ENCODE measurements at places on chromosomes 12 and 14.
A peak's percentile ranks its signal among the peaks of the same experiment; 100 is the strongest.

DNA sequence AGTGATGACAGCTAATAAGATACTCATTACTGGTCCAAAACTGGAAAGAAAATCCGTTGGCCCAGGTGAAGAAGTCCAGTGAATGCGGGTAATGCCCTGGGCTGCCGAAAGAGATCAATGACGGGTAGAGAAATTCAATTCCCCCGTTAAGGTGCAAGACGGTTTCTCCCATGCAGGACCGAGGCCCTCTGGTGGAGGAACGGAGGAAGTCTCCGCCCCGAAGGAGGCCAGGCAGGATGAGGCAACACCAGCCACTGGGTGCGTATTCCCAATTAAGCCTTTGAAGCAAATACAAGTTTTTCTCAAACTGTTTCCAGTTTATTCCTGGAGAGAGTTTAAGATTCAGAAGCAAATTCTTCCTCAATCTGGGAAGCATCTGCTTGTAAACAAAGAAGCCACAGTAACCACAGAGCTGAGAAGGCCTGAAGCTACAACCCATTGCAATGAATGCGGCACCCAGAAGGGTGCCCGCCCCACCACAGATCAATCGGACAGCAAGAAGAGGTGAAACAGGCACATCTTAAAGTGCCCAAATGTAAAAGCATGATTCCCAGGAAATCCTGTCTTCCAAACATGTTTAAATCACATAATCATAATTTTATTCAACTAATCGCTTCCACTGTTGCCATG lies 118.5 kb downstream of the TTC7B start:
- peak; percentile 91 for DNase-seq

- DNase-seq, result no peak
These were observed 62.4 kb upstream of the ACSS3 start for GRCh38 chr12:81015510-81015909.

- peak; percentile 66 for DNase-seq
These were observed 119.4 kb downstream of the SAMD4A start for GRCh38 chr14:54686219-54686870.

DNA sequence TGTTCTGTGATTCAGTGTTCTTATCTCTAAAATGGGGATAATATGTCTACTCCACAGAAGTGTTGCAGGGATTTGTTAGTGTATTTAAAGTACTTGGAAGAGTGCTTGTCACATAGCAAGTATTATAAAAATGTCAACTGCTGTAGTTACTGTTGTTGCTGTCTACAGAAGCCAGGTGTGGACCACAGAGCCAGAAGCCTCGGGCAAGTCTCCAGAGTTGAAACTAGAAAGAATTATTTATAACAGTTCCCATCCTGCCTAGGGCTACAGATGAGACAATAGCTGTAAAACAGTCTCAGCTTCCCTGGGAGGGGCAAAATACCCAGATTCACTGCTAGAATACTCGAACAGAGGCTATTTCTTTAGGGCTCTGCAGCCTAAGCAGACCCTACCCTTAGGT lies 55.4 kb upstream of the FUT8 start:
- no peak for DNase-seq

DNA sequence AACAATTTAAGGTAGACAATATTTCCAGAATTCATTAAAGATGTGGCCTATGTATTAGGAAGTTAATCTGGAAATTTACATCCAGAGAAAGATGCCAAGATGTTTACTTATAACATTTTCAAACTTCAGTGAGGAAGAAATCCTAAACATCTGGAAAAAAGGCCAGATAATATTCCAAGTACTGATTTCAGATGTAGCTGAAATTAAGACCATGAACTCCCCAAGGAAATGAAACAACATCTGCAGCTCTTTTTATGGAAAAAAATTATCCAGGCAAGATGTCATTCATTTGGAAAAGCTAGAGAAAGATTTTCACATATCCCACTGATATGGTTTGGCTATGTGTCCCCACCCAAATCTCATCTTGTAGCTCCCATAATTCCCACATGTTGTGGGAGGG lies 35.0 kb downstream of the GNG2 start:
- DNase-seq, result no peak

DNA sequence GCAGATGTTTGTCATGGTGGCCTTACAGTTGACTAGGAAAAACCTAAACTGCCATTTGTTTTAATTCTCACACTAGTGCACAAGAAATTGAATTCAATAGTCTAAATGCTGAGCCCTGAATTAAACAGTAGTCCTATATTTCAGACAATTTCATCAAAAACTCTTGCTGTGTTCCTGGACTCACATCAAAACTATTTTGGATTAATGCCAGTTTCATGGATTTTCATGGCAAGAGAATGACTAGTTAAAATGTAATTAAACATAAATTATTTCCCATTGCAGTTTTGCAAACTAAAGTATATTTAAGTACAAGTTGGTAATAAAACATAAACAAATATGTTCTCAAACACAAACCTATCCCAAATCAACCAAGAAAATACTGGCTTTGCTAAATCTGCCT lies 468.0 kb upstream of the PRICKLE1 start:
- no peak for DNase-seq

DNA sequence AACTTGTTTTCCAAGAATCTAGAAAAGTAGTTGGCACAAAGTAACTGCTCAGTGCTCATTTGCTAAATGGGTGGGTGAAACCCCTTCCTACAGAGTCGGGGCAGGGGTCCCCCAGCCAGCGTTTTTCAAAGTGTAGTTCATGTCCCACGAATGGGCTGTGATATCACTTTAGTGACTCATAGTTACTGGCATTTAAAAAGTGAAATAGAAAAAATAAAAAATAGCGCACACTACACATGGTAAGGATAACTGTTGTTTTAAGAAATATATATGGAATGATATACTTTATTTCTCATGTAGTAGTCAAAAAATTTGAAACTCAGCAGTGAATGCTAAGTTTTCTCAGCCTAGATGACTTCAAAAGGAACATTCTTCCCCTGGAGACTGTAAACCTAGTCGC lies 250.4 kb downstream of the CHST11 start:
- no peak for DNase-seq

DNA sequence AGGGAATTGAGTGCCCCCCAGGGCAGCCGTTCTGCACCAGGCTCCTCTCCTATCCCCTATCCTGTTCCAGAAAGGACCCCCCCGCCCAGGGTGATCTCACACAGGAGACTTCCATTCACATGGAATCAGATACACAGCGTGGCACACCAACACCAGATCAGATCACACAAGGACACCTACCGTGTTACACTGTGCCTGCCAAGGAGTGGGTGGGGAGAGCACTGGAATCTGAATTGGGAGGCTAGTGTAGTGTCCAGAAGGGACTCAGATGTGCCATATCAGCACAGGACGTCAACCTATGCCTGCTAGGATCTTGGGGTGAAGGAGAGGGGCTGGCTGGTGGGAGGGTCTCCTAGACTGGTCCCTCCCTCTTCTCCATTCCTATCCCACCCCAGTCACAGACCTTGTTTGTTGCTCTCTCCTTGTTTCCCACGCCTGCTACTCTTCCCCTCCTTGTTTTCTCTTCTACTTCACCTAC lies 2.3 kb downstream of the PTMS start:
- no peak for DNase-seq

DNA sequence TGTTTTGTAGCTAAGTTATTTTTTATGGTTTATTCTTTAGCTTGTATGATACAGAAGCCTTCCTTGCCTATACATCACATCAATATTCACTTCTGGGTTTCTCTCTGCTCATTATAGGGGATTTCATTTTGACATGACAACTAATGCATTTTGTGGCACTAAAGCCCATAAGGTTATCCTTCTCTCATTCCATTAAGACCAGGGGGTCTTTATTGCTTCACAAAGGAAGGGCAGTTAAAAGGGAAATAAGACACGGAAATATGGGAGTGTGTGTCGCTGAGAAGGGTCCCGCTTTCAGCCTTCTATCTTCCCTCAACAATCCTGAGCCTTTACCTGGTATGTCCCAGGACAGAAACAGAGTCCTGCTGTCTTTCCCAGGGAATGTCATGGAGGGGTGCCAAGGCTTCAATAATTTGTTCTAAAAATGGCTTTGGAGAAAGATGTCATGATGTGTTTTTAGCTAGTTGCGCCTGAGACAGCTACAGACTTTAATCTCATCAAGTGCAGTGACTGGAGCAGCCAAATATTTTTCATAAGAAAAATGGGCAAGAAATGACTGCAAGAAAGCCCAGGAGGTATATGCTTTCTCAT lies 1145.4 kb upstream of the TMEM132C start:
- no peak for DNase-seq

GRCh38 chr12:73361156-73361863 lies 1089.1 kb downstream of the TRHDE start:
- DNase-seq, result no peak

DNA sequence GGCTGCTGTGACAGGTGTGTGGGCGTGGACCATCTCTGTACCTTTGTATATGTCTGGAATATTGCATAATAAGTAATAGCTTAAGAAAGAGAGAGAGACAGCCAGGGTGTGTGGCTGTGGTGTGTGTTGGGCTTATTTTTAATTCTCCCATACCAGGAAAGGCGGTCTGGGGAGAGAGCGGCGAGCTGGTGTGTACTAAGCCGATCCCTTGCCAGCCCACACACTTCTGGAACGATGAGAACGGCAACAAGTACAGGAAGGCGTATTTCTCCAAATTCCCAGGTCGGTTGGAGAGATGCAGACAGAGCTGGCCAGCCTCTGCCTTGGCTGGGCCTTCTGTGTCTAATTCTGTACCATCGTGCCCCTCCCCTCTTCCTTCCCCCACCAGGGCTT lies 63.9 kb downstream of the AACS start:
- no peak for DNase-seq

DNA sequence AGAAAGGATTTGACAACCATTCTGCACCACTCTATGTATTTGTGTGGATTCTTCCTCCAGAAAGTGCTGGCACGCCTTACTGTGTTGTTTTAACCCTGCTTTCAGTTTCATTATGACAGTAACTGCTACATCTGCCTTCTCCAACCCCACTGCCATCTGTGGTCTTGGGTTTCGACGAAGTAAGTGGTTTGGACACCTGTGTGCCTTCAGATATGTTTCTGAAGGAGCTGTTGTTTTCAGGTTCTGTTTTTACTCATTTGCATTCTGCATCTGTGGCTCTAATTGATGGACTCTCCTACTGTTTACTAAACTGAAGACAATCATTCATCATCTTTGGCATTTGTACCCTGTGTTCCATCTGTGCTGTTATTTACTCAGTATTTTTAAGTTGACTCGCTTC lies 4.1 kb downstream of the TSHR start:
- no peak for DNase-seq

- DNase-seq, result no peak
These were observed 79.1 kb upstream of the SINHCAF start for GRCh38 chr12:31405021-31405420.

DNA sequence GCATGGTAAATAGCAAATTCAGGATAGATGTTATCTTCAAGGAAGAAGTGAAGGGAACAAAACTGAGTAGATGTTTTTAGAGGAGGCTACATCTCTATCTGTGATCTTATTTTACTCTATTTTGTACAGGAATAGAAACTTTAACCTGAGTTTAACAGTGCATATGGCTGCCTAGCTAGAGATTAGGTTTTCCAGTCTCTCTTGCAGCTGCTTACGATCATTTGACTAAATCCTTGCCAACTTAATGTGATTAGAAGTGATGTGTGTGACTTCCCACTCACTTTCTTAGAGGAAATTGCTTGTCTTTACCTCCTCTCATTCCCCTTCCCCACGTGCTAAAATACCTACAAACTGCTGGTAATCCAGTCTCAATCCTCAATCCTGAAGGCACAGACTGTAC lies 26.5 kb upstream of the SLC15A5 start:
- DNase-seq, result no peak

DNA sequence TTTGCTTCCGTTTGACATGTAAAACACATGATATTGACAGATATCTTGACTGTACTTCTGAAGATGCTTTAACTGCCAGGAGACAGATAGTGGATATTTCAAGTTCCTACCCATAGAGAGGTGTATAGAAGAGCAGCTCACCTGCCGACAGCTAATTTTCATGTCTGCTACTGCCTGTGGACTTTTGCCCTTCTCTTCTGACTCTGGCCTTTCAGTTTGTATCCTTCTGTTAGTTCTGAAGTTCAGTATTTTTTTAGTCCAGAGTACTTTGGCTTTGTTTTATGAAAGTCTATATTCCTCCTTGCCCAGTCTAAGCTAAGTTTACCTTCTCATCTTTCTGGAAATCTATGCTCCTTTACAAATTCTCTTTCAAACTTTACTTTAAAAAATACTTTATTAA lies 30.8 kb upstream of the STK38L start:
- no peak for DNase-seq

DNA sequence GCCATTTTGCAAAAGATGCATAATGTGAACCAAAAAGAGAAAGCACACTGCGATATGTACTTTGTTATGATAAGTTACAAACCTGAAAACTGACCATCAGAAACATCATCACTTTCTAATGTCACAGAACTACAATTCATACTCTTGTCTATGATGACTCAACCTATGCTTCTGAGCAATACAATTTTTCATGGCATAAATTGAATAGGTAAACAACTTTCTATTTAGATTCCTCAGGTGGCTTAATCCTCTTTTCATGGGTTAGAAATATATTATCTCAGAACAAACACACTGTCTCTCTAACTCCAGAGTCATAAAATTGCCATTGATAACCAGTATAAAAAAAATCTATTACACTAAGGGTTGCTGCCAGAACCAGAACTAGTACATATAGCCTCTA lies 1715.0 kb upstream of the FLRT2 start:
- no peak for DNase-seq

DNA sequence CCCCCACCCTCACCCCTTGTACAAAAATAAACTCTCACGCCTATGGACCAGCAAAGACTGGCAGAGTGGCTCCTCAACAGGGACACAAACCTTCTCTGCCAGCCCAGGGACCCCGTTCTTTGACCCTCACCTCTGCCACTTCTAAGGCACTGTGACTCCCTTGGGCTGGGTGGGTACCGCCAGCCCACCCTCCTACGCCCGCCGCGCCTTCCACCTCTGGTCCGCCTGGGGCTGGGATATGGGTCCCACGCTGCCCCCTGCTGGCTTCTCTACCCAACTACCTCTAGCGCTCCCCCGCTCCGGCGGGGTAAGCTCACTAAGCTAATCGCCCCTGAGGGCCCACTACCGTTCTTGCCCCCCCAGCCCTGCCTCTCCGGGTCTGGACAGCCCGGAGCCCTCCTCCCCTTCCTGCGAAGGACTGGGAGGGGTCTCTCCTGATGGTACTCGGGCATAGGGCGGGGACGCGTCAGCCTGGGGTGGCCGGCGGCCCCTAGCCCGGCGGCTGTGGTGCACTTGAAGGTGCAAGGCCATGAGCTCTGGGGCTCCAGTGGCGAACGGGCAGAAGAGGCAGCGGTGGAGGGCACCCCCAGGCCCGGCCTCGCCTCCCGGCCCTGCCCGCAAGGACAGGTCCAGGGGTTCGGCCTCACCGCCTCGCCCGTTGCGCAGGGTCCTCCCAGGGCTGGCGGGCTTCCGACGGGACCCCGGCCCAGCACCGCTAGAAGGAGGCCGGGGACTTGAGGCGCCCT lies 8.1 kb downstream of the ZNF219 start:
- DNase-seq, result no peak

- no peak for DNase-seq
These were observed 5.5 kb downstream of the MAP3K12 start for GRCh38 chr12:53493610-53494391.

- no peak for DNase-seq
These were observed at the start of gene LHX5 for GRCh38 chr12:113471619-113472171. Gene LHX5 (minus strand): TSS chr12:113471871. CDS start chr12:113471498, 373 bp downstream.

GRCh38 chr14:66395300-66395699 lies 90.9 kb upstream of the CCDC196 start:
- DNase-seq, result no peak

- no peak for DNase-seq
These were observed 368.0 kb downstream of the FUT8 start for GRCh38 chr14:65780566-65780965.

- DNase-seq, result no peak
These were observed 233.8 kb downstream of the FBXL14 start for GRCh38 chr12:1360441-1361210.

GRCh38 chr12:119072440-119072839 lies 91.1 kb downstream of the SRRM4 start:
- DNase-seq, result no peak

All from hippocampal formation (tissue), 2 donors.